ENCODE measurements at places on chromosomes 11 and 22. TPM values are rescaled to one million over a fixed set of nuclear protein-coding genes. Genes with fewer than 3 reads are reported as not detected.

GRCh38 chr11:15266999-15267398 is 152.3 kb downstream of the INSC start:
- DNase-seq, result no peak
- no peak overlapping the region for H3K4me3 ChIP-seq
- no peaks in the 10 kb centered on the region for H3K36me3 ChIP-seq
- no peaks in the 10 kb centered on the region for H3K27me3 ChIP-seq
- H3K27ac ChIP-seq, result no peak overlapping the region
- H3K4me1 ChIP-seq, result no peaks in the 10 kb centered on the region

GRCh38 chr22:49738006-49738405 is 89.7 kb downstream of the BRD1 start:
- no peak overlapping the region for H3K4me3 ChIP-seq
- no peak for DNase-seq
- no peak overlapping the region for H3K27ac ChIP-seq
- no peaks in the 10 kb centered on the region for H3K4me1 ChIP-seq
- H3K36me3 ChIP-seq, result no peaks in the 10 kb centered on the region

DNA sequence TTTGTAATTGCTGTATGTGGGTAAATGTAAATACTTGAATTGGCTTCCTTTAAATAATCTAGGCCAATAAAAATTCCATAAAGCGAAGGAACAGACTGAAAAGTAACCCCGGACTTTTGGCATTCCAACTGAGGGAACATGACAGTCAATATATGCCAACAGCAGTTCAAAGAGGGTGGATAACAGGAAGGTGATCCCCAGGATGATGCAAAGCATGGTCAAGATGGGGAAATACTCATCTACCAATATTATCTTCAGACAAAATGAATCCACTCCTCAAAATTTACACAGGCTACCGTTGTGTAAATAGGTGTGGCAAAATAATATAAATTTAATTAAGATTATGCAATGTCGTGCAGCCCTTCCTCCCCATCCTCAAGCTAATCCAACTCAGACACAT is 56.9 kb downstream of the BBOX1 start:
- no peaks in the 10 kb centered on the region for H3K4me1 ChIP-seq
- no peaks in the 10 kb centered on the region for H3K27me3 ChIP-seq
- no peak overlapping the region for H3K4me3 ChIP-seq
- DNase-seq, result no peak

GRCh38 chr11:134665571-134666270 is 253.7 kb upstream of the B3GAT1 start:
- peak; percentile 40 for DNase-seq
- H3K4me1 ChIP-seq, result no peaks in the 10 kb centered on the region
- peaks cover 17% of the 10 kb centered on the region for H3K27me3 ChIP-seq
- no peak overlapping the region for H3K27ac ChIP-seq

GRCh38 chr22:46575911-46576555 is 38.6 kb upstream of the CELSR1 start:
- peak overlapping the region; percentile 97 for H3K27ac ChIP-seq
- H3K36me3 ChIP-seq, result no peaks in the 10 kb centered on the region
- peaks cover 36% of the 10 kb centered on the region for H3K4me1 ChIP-seq
- no peak for DNase-seq
- peak overlapping the region; percentile 84 for H3K4me3 ChIP-seq

GRCh38 chr11:70631624-70632047 is 233.3 kb downstream of the CTTN start:
- H3K27me3 ChIP-seq, result no peaks in the 10 kb centered on the region
- DNase-seq, result no peak
- H3K36me3 ChIP-seq, result no peaks in the 10 kb centered on the region
- peaks cover 15% of the 10 kb centered on the region for H3K4me1 ChIP-seq
- H3K27ac ChIP-seq, result no peak overlapping the region

GRCh38 chr11:65047581-65048422 is 6.8 kb downstream of the SAC3D1 start:
- H3K4me1 ChIP-seq, result no peaks in the 10 kb centered on the region
- peaks cover 6% of the 10 kb centered on the region for H3K36me3 ChIP-seq
- no peak overlapping the region for H3K27ac ChIP-seq
- no peak for DNase-seq
- peaks cover 4% of the 10 kb centered on the region for H3K27me3 ChIP-seq
- H3K4me3 ChIP-seq, result no peak overlapping the region

- no peaks in the 10 kb centered on the region for H3K36me3 ChIP-seq
- no peak for DNase-seq
- no peaks in the 10 kb centered on the region for H3K27me3 ChIP-seq
- H3K4me1 ChIP-seq, result no peaks in the 10 kb centered on the region
- H3K27ac ChIP-seq, result no peak overlapping the region
These were observed 514 bp upstream of the HDAC10 start for GRCh38 chr22:50251477-50252081.

DNA sequence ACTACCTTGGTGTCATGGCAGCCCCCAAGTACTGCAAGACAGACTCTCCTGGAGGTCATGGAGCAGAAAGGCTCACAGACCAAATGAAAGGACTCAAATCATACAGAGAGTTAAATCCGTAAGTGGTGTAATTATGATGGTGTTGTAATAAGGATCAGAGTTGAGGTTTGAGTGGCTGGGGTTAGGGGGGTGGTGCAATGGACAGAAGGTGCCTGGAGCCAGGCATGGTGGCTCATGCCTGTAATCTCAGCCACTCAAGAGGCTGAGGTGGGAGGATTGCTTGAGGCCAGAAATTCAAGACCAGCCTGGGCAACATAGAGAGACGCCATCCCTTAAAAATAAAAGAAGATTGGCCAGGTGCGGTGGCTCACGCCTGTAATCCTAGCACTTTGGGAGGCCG is 18.7 kb downstream of the ART5 start:
- H3K27me3 ChIP-seq, result no peaks in the 10 kb centered on the region
- no peak overlapping the region for H3K27ac ChIP-seq
- no peaks in the 10 kb centered on the region for H3K36me3 ChIP-seq
- peaks cover 1% of the 10 kb centered on the region for H3K4me1 ChIP-seq

- peak; percentile 76 for DNase-seq
- peak within 1 kb of the TSS; percentile 78 for H3K27ac ChIP-seq
- H3K36me3 ChIP-seq, result no peaks in the 10 kb centered on the region
- H3K4me1 ChIP-seq, result peaks cover 15% of the 10 kb centered on the region
- peak within 1 kb of the TSS; percentile 91 for H3K4me3 ChIP-seq
These were observed at the start of gene OSBP2 for GRCh38 chr22:30694640-30695350. TSS of gene OSBP2 (plus strand) at chr22:30694874. CDS start at chr22:30694910, 36 bp downstream.

DNA sequence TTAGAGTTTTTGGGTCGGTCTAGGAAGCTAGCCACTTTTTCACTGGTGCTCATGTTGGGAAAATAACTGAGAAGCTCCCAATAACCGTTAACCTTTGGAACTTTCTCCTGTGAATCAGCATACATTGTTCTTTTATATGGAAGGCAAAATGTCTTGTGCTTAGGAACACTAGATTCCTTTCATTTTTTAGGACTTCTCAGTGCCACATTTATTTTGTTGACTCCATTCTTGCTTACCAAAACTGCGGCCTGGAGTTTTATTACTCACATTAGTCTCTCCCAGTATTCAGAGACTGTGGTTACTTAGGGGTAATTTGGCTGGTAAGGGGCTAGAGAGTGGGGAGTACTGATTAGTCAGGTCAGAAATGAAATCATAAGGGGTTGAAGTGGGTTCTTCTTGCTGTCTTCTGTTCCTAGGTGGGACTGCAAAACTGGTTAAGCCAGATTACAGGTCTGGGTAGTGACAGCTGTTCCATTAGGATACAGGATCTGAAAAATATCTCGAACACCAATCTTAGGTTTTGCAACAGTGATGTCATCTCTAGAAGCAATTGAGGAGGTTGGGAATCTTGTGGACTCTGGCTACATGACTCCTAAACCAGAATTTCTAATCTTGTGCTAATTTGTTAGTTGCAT is 631.4 kb upstream of the LUZP2 start:
- no peaks in the 10 kb centered on the region for H3K36me3 ChIP-seq
- peaks cover 10% of the 10 kb centered on the region for H3K4me1 ChIP-seq
- H3K27ac ChIP-seq, result no peak overlapping the region

GRCh38 chr11:61752117-61752924 is at the start of gene MYRF:
TSS of gene MYRF (plus strand) at chr11:61752636. CDS start at chr11:61752745, 109 bp downstream.
- peak within 1 kb of the TSS; percentile 88 for H3K4me3 ChIP-seq
- H3K27me3 ChIP-seq, result peaks cover 18% of the 10 kb centered on the region
- peak within 1 kb of the TSS; percentile 41 for H3K27ac ChIP-seq
- peak; percentile 84 for DNase-seq

DNA sequence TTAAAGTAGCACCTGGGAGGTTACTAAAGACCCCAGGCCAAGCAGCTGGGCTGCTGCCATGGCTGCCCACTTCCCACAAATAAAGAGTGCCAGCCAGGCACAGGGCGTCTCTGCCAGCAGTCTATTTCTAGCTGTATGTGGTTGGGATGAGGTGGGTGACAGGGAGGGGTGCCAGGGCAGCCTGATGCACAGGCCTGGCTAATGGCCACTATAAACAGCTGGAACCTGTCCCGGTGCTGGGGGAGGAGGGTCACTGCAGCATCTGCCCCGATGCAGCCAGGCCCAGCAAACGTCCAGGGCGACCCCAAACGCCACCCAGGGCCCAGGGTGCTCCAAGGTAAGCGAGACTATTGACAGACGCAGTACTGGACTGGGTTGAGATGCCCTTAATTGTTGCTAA is 37.4 kb downstream of the SCUBE1 start:
- no peak for DNase-seq
- peaks cover 66% of the 10 kb centered on the region for H3K4me1 ChIP-seq
- H3K4me3 ChIP-seq, result no peak overlapping the region
- no peak overlapping the region for H3K27ac ChIP-seq
- no peaks in the 10 kb centered on the region for H3K36me3 ChIP-seq
- peaks cover 51% of the 10 kb centered on the region for H3K27me3 ChIP-seq

- no peak overlapping the region for H3K4me3 ChIP-seq
- peaks cover 1% of the 10 kb centered on the region for H3K27me3 ChIP-seq
- H3K36me3 ChIP-seq, result no peaks in the 10 kb centered on the region
- DNase-seq, result no peak
These were observed 43.2 kb upstream of the CLMP start for GRCh38 chr11:123238297-123238696.

- H3K27ac ChIP-seq, result no peak within 1 kb of the TSS
- H3K27me3 ChIP-seq, result peaks cover 69% of the 10 kb centered on the region
- peak within 1 kb of the TSS; percentile 82 for H3K4me3 ChIP-seq
- no peaks in the 10 kb centered on the region for H3K36me3 ChIP-seq
- DNase-seq, result no peak
- H3K4me1 ChIP-seq, result no peaks in the 10 kb centered on the region
These were observed at the start of gene TRPM5 for GRCh38 chr11:2443881-2444820. TSS of gene TRPM5 (minus strand) at chr11:2444514. CDS start at chr11:2423036, 21,478 bp downstream.

- H3K4me1 ChIP-seq, result no peaks in the 10 kb centered on the region
- no peak overlapping the region for H3K4me3 ChIP-seq
- peaks cover 32% of the 10 kb centered on the region for H3K27me3 ChIP-seq
- H3K27ac ChIP-seq, result no peak overlapping the region
- peak; percentile 34 for DNase-seq
These were observed 137.2 kb upstream of the OPCML start for GRCh38 chr11:133669371-133670053.

DNA sequence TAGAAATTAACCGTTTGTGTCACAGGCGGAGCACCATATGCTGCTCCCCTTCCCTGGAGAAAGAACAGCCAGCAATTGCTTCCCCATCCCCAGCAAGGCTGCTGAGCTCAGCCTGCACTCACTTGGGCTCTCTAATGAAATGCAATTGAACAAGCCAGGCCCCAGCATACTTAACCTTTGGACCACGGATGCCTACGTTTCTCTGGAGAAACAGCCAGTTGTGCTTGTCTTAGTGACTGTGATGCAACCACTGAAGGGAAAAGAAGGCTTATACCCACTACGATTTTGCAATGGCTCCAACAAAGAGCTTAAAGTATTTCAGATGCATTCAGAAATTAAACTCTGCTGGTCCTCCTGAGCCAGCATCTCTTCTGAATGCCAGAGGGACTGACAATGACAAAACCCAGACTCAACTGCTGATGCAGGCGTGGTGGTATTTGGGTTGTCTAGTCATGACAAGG is 51.3 kb upstream of the SESN3 start:
- no peaks in the 10 kb centered on the region for H3K36me3 ChIP-seq
- no peak overlapping the region for H3K4me3 ChIP-seq
- H3K27ac ChIP-seq, result peak overlapping the region; percentile 55
- H3K27me3 ChIP-seq, result no peaks in the 10 kb centered on the region

DNA sequence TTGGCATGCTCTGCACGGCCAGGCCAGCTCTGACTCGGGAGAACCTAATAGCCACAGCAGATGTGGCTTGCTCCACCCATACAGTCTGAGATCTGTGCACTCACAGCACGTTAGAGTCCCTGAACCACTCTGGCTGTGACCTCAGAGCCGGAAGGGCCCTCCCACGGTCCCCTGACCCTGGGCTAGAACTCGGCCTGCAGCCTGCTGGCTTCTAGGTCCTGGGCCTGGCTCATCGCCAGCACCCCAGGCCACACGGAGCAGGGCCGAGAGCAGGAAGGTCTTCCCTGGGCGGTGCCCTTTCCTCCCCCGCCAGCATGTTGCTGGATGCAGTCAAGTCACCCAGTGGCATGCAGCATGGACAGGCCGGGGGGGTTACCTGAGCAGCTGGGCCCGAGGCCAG is 35.3 kb upstream of the TTLL12 start:
- H3K27me3 ChIP-seq, result peaks cover 15% of the 10 kb centered on the region
- H3K4me3 ChIP-seq, result no peak overlapping the region
- H3K36me3 ChIP-seq, result peaks cover 2% of the 10 kb centered on the region
- DNase-seq, result no peak
- H3K4me1 ChIP-seq, result peaks cover 20% of the 10 kb centered on the region
- H3K27ac ChIP-seq, result no peak overlapping the region

- H3K4me3 ChIP-seq, result no peak overlapping the region
- H3K27me3 ChIP-seq, result no peaks in the 10 kb centered on the region
These were observed 415.7 kb downstream of the SOX6 start for GRCh38 chr11:15940462-15941205.

GRCh38 chr22:39292561-39293074 is 26.8 kb downstream of the RPL3 start:
- H3K4me1 ChIP-seq, result peaks cover 35% of the 10 kb centered on the region
- H3K27me3 ChIP-seq, result no peaks in the 10 kb centered on the region
- H3K27ac ChIP-seq, result peak overlapping the region; percentile 82
- H3K36me3 ChIP-seq, result no peaks in the 10 kb centered on the region

GRCh38 chr11:7527029-7527428 is 13.2 kb downstream of the PPFIBP2 start:
- no peak overlapping the region for H3K4me3 ChIP-seq
- no peak for DNase-seq
- H3K27ac ChIP-seq, result peak overlapping the region; percentile 27
- H3K4me1 ChIP-seq, result peaks cover 13% of the 10 kb centered on the region

DNA sequence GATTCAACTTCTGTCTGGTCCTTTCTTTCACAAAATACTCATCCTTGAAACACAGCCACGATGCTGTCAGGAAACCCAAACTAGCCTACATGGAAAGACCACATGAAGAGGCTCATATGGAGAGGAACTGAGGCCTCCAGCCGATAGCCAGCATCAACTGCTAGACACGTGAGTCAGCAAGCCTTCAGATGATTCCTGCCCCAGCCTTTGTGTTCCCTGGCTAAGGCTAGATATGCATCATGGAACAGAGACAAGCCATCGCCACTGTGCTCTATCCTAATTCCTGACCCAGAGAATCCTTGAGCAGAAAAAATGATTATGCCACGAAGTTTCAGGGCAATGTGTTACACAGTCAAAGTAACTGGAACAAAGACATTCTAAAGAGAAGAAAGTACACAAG is 75.5 kb downstream of the ENTHD1 start:
- no peaks in the 10 kb centered on the region for H3K36me3 ChIP-seq
- peaks cover 52% of the 10 kb centered on the region for H3K27me3 ChIP-seq
- no peak for DNase-seq
- no peak overlapping the region for H3K4me3 ChIP-seq

The ZBTB3 gene
- total RNA-seq, result 10.1 TPM

The PGA4 gene
- 1.6 TPM for total RNA-seq

The KLHDC7B gene
- not detected for total RNA-seq

The PARVG gene
- total RNA-seq, result 0.21 TPM

The HMBS gene
- total RNA-seq, result 25.3 TPM

The TRPM5 gene
- 0.46 TPM for total RNA-seq

The WT1 gene
- 2.7 TPM for total RNA-seq

The OR10A3 gene
- not detected for total RNA-seq

The FOLH1 gene
- 2.9 TPM for total RNA-seq

The CASP4 gene
- 18.4 TPM for total RNA-seq

The KRTAP5-2 gene
- total RNA-seq, result not detected

The DNAJC4 gene
- 48.2 TPM for total RNA-seq

The GGTLC2 gene
- total RNA-seq, result not detected

The TP53I11 gene
- 38.2 TPM for total RNA-seq
